ENCODE measurements at places on chromosomes 7 and 10.

- no peak for DNase-seq
Observed at GRCh38 chr10:126598009-126598408, 72.5 kb downstream of the C10orf90 start.

DNA sequence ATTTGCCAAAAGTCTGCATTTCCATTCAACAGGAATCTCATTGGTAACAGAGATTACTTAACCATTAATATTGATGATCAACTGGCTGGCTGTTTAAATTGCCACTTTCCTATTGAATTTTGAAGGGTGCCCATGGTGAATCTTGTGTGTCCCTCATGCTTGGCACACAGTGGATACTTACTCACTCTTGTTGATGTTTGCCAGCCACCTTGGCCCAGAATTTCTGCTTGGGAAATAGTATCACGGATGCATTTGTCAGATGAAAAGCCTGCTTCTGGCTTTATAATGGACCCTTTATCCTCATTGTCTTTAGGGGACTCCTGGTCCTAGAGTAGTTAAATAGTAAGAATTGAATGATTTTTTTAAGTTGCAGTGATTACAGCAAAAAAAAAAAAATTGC is 52.0 kb downstream of the MMRN2 start:
- no peak for DNase-seq

- DNase-seq = no peak
Observed at GRCh38 chr7:69599955-69600709, 1.9 kb downstream of the AUTS2 start.

GRCh38 chr7:77933394-77933793 is 134.8 kb downstream of the PHTF2 start:
- no peak for DNase-seq

DNA sequence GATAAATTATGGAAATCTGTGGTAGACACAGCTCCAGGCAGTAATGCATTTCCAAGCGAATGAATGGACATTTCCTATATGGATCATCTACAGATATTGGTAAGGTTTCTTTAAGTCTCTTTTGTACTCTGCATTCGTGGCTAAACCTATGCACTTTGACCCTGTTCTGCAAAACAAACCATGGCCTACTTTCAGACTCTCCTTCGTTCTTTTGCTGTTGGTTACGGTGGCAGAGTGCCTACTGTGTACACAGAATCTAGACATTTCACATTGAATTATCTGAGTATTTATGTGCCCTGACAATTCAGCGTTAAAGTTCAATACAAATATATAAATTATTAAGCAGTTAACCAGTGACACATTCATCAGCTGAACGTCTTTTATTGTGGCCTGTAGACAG is 93.3 kb downstream of the MGMT start:
- DNase-seq = no peak

DNA sequence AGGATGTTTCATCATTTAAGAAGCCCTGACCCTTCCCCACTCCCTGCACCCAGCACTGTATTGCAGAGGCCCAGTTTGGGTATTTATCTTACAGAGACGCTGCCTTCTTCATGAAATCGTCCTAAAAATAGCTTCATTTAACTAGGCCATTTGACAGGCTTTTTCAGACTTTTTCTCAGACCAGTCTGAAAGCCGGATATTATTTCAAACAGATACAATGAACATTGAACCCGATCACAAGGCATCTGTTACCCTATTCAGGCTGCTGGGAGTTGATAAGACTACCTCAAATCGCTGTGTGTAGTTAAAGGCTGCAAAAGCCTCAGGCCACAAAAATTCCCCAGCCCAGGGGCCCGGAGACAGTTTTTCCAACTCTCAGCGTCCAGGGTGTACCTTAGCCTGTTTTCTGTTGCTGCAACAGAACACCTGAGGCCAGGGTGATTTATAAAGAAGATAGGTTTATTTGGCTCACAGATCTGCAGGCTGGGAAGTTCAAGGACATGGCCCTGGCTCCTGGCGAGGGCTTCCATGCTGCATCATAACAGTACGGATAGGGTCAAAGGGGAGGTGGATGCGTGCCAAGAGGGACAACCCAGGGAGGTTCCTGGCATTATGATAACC is 130.7 kb upstream of the SH2B2 start:
- no peak for DNase-seq

DNA sequence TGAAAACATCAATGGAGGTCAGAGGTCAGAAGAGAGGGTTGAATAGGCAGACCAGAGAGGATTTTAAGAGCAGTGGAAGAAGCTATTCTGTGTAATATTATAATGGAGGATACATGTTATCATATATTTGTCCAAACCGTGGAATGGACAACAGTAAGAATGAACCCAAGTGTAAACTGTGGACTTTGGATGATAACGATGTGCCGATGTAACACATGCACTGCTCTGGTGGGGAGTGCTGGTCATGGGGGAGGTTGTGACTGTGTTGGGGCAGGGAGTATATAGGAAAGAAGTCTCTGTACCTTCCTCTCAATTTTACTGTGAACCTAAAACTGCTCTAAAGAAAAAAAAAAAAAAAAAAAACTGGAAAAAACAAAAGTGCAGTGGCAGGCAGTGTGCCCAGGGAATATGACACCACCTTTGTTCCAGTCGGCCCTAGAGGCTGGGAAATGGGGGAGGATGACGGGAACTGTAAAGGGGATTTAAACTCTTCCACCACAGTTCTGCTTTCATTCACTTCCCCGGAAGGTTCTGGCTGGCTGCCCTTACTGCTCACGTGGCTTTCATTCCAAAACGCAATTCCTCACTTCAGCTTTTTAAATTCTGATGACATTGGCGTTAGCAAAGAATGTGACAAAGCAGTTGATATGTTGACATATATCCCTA is 113.7 kb upstream of the ANKRD1 start:
- no peak for DNase-seq

GRCh38 chr7:95376632-95377400 is 19.4 kb downstream of the PON3 start:
- DNase-seq = no peak

DNA sequence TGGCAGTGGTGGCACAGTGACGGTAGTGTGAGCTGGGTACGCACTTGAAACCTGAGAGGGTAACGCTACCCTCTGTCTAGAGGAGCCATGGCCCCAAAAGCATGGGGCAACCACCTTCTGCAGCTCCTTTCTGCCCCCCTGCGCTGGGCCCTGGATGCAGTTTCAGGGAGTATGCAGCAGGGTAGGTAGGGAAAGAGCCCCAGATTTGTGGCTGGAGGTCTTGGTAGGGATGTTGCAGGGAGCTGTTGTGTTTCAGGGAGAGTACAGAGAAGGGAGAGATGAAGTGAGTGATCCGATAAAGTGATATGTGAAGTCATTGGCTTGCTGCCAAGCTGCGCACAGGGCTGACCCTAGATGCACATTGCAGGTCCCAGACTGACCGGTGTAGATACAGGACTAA is 2.7 kb upstream of the PGAM2 start:
- no peak for DNase-seq

DNA sequence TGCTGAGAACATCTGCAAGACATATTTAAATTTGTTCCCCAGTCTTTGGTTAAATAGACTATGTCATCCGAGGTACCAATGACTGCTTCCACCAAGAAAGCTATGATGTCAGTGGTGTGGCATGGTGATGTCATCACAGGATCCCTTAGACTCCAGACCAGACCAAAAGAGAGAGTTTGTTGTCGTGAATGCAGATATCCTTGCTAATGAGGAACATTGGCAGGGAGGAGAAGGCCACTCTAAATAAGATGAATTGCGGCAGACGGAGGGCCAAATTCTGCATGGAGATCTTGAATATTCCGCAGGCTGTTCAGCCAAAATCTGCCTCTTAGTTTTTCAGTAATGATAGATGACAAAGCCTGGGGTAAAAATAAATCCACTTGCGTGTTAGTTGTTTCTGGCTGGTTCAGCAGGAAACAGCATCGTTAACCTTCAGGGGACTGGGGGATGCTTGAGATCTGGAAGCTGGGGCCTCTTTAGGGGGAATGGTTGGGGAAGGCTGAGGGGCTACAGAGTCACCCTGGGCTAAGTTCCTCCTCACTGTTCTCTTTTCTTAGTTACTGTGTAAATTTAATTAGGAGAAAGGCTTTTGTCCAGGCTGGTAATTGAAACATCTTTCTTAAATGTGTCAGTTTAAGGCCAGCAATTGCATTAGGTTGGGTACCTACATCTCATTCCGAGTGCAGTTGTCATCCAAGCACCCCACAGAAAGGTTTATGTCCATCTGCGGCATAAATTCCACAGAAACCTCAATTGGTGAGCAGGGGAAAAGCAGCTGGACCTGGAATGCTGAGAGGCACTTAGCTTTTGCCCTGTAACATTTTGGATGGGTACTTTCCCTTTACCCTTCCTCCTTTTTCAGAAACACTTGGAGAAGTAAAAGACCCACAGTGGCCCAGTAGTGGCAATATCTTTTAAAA is 11.6 kb upstream of the CAMK1D start:
- DNase-seq = no peak

GRCh38 chr10:45592926-45593325 is 79.6 kb downstream of the ZFAND4 start:
- DNase-seq = no peak

- no peak for DNase-seq
Observed at GRCh38 chr10:14459665-14460064, 128.9 kb upstream of the FRMD4A start.

DNA sequence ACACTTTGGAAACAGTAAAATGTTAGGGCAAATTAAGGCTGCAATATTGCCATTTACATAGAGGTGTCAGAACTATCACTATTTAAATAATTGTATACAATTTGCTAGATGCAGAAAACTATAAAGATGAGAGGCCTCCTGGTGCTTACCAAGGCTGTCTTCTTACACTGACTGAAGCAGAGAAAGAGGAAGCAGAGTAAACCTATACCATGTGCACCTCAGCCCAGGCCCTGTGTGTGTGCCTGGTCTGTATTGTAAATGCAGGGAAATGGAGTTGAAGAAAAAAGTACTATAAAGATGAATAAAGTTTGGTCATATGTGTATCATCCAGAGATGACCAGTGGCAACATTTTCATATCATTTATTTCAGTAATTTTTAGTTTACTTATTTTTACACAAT is 29.2 kb downstream of the ELMO1 start:
- no peak for DNase-seq

- no peak for DNase-seq
Observed at GRCh38 chr7:5463031-5463430, 39.4 kb upstream of the TNRC18 start.

DNA sequence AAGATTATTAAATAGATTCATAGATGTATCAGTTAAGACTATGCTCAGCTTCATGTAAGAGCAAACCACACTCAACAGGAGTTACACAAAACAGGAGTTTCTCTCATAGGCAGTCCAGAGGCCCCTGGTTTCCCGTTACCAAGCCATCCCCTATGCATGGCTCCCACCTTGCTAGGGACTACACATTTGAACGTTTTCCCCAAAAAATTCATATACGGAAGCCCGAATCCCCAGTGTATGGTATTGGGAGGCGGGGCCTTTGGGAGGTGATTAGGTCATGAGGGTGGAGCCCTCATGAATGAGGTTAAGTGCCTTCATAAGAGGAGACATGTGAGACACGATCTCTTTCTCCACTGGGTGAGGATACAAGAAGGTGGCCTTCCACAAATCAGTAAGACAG is 29.1 kb downstream of the RSU1 start:
- no peak for DNase-seq

GRCh38 chr10:51960494-51960895 is 261.1 kb upstream of the CSTF2T start:
- DNase-seq = no peak

GRCh38 chr7:138257459-138258196 is 181.4 kb downstream of the AKR1D1 start:
- no peak for DNase-seq

- no peak for DNase-seq
Observed at GRCh38 chr7:146172112-146172511, 55.5 kb downstream of the CNTNAP2 start.

DNA sequence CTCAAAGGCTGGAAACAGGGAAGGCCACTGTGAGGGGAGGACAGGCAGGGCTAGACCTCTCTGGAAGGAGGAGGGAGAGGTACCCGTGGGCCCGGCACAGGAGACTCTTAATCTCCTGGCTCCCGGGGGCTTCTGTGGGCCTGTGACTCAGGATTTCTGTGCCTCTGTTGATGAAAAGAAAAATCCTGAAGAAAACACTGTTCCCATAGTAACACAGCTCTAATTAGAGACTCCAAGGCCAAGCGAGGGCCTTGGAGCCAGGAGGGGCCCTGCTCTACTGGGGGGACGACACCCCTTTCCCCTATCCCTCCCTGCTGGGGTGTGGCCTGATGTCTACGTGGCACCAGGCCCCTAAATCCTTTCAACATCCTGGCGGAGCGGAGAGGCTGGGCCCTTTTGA is 174.1 kb upstream of the TNRC18 start:
- DNase-seq = no peak

- no peak for DNase-seq
Observed at GRCh38 chr7:39509436-39509835, 56.8 kb upstream of the YAE1 start.

- no peak for DNase-seq
Observed at GRCh38 chr7:155204744-155205367, 92.8 kb upstream of the INSIG1 start.

DNA sequence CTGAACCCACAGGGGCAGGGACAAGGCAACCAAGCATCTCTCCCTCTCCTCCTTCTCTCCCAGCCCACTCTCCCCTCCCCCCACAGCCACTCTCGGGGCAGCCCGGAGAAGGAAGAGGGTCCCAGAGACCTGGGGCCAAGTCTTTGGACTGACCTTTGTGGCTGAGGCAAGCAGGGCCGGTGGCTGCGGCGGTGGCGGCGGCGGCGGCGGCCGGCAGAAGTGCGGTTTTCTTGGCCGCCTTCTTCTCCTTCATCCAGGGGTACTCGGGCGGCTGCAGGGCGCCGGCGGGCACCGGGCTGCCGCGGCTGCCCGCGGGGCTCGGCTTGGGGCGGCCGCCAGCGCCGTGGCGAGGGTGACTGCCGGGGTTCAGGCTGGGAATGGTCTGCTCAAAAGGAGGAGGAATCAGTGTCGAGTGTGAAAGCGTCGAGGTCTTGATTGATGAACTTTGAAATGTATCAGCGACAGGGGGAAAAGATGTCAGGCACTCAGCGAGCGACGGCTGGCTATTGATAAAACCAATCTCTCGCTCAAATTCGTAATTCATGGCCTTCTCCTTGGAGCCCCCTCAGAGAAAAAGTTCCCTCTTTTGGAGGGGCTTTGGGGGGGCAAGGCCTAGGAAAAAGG is 414 bp downstream of the HOXA2 start:
- no peak for DNase-seq

DNA sequence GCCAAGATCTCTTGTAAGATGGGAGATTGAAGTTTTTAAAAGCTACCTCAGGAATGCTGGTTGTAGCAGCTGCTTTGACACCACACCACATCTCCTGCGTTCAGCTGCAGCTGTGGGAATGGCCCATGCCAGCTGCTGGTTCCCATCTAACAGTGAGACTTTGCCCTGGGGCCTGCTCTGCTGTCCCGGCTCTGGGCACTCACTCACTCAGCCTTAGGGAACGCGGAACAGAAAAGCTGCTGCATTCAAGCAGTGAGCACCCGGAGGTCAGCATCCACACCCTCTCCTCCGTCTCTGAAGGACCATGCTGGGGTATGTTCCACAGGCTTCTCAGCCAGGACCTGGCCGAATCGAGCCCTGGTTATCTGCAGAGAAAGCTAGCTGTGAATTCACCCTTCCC is 197.1 kb upstream of the CXCL12 start:
- DNase-seq = no peak

- DNase-seq = no peak
Observed at GRCh38 chr10:132574783-132575319, 37.3 kb downstream of the INPP5A start.

GRCh38 chr10:14659626-14660196 is 115.0 kb downstream of the FAM107B start:
- DNase-seq = peak; percentile 45

- no peak for DNase-seq
Observed at GRCh38 chr7:140165422-140165821, 11.4 kb downstream of the KDM7A start.

GRCh38 chr10:8910314-8910713 is 855.8 kb downstream of the GATA3 start:
- DNase-seq = no peak

GRCh38 chr7:127251465-127252376 is 1.0 kb downstream of the GRM8 start:
- DNase-seq = no peak

Measured in stimulated activated CD4-positive, alpha-beta T cell treated with anti-CD3 and anti-CD28 coated beads, Interleukin-15, amount 100 ng/mL, for 48 hours (primary cell).